ENCODE measurements at places on chromosomes 7 and 10. TPM values are rescaled to one million over a fixed set of nuclear protein-coding genes. Genes with fewer than 3 reads are reported as not detected.

- no peak for DNase-seq
Measured at GRCh38 chr7:73437091-73437490, 3.5 kb downstream of the FZD9 start.

- DNase-seq: no peak
Measured at GRCh38 chr7:104951546-104951945, 62.5 kb upstream of the KMT2E start.

DCLRE1C gene
- total RNA-seq: 11.0 TPM

GDF10 gene
- total RNA-seq: 0.16 TPM

DNA sequence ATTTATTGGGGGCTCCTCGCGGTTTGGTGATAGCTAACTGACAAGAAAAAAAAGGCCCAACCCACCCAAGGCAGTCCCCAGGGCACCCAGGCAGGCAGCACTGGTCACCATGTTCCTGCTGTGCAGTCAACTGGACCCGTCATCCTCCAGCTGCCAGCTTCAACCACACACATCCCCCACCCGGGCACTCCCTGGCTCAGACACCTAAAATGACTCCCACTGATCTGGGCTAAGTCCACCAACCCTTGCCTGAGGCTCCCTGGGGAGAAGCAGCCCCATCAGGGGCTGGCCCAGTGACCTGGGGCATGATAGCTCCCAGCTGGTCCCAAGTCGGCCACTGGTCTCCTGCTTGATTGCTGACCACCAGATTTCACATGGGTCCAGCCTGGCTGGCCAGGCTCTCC lies 161.8 kb downstream of the NRF1 start:
- DNase-seq: no peak

TMEM213 gene
- total RNA-seq: not detected

DNA sequence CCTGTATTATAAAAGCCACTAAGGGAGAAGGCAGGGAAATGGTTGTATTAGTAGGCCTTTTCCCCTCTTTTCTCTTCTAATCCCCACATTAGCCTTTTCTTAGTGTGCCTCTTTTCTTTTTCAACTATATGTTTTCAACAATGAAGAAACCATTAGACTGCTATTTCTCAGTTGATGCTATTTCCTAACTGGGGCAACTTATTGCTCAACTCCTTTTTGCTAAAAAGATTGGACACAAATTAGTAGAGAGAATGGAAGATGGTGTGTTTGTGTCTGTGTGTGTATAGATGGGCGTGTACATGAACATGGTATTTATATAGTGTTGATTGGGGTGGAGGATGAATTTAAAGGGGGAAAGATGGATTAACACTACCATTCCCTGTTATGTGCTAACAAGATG lies 28.4 kb downstream of the TBC1D12 start:
- no peak for DNase-seq

DNA sequence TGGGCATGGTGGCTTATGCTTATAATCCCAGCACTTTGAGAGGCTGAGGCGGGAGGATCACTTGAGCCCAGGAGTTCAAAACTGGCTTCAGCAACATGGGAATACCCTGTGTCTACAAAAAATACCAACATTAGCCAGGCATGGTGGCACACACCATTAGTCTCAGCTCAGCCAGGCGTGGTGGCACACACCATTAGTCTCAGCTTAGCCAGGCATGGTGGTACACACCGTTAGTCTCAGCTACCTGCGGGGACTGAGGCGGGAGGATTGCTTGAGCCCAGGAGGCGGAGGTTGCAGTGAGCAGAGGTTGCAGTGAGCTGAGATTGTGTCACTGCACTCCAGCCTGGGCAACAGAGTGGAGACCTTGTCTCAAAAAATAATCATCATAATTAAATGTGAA lies 9.0 kb downstream of the LRRC27 start:
- no peak for DNase-seq
